ENCODE measurements at places on chromosomes 3 and 15. TPM values are rescaled to one million over a fixed set of nuclear protein-coding genes. Genes with fewer than 3 reads are reported as not detected.

DNA sequence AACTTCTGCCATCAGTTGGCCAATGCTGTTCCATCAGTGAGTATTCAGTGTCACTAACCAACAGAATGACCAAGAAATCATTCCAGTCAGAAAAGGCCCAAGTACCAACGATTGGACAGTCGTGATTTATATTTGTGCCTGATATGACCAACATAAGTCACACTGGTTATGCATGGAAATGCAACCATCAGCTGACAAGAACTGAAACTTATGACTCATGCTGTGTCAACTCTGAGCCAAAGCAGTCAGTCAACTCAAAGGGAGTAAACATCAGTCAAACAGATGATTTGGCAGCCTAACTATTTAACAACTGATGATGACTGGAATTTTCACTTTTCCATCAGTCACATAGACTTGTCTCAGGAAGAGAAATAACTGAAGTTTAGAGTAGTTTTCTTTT is 142.4 kb downstream of the ANXA2 start:
- DNase-seq = no peak

DNA sequence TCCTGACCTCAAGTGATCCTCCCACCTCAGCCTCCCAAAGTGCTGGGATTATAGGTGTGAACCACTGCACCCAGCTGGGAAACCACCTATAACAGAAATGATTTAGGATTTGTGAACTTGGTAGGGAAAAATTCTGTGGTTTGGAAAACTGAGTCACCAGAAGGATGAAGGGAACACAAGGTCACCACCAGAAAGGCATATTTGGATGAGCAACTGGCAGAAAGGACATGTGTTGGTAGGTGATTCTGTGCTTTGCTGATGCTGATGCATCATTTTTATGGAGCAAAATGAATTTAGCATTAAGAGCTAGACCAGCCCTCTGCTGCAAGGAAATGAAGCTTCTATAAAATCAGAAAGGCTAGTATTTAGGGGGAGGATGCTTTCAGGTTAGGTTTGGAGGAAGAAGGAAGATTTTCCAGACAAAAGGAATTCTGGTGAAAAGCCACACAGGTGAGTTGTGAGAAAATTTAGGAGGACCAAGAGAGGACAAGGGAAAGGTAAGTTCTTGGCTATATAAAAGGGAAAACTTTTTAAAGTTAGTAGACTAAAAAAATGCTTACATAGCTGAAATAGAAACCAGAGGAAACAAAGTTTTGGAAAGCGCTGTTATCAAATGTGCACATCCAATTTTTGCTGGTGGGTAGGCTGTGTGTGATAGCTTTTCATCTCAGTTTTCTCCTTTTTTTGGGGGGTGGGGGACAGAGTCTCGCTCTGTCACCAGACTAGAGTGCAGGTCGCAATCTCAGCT is 3.6 kb downstream of the PXK start:
- DNase-seq = no peak

DNA sequence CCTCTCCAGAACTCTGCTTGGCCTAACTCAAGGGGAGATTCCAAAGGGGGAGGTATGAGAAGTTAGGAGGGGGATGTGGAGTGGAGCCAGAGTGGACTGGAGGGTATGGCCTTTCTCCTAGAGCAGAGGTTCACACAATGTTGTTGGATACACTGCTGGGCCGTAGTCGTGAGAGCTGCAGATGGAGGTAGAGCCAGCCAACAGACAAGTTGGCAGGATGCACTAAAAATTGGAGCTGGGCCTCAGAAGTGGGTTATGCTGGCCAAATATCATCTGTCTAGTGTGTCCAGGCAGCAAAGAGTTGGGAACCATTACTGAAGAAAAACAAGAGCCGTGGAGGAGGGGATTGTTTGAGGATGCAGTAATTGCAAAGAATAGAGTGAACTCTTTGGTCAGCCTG is 27.7 kb upstream of the LRRFIP2 start:
- no peak for DNase-seq

- DNase-seq = no peak
Observed at GRCh38 chr15:36814105-36814504, 234.7 kb downstream of the CDIN1 start.

DNA sequence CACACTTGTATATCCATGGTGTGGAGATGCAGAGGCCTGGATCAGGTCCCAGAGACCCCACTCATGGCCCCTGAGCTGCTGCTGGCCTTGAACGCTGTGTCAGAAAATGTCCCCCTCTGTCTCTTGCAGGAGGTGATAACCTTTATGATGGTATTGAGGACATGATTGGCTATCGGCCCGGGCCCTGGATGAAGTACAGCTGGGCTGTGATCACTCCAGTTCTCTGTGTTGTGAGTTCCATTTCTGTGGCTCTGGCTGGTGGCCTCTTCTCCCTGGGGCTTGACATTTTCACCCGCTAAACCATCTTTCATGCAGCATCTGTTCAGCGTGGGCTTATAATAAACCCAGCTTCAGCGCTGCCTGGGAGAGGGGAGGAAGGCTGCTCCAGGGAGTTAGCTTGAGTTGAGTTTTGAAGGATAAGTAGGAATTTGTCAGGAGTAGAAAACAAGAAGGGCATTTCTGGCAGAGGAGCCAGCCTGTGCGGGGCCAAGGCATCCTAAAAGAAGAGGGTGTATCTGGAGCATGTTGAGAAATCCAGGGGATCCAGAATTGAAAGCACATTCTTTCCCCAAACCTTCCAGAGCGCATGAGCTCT is 61.1 kb downstream of the GRIP2 start:
- DNase-seq = peak; percentile 67

- no peak for DNase-seq
Observed at GRCh38 chr15:73284090-73284716, 84.6 kb downstream of the HCN4 start.

DNA sequence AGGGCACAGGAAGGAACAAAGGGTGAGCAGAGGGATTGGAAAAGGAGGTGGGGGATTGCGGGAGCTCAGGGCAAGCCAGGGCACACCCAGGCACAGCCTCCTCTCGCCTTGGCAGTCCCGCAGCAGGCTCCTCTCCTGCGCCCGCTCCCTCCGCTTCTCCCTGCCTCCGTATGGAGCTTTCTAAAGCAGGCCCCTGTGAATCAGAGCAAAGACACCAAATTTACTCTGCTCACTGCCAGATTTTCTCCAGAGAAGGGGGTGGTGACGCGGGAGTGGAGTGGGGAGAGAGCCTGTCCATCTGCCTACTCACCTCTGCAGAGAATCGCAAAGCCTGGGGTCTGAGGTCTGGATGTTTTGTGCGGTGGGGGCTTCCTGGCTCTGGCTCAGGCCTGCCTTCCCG is 20.0 kb downstream of the ATP2B2 start:
- DNase-seq = no peak

DNA sequence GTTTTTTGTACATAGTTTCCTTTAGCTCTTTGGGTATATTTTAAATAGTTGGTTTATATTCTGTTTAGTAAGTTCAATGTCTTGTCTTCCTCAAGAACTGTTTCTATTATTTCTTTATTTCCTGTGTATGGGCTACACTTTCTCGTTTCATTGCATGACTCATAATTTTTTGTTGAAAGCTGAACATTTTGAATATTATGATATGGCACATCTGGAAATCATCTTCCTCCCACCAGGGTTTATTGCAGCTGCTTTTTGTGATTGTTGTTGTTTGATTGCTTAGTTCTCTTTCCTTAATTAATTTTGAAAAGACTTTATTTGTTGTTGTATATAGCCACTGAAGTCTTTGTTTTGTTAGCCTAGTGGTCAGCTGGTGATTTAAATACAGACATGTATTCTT is 43.8 kb downstream of the LSM3 start:
- DNase-seq = no peak

DNA sequence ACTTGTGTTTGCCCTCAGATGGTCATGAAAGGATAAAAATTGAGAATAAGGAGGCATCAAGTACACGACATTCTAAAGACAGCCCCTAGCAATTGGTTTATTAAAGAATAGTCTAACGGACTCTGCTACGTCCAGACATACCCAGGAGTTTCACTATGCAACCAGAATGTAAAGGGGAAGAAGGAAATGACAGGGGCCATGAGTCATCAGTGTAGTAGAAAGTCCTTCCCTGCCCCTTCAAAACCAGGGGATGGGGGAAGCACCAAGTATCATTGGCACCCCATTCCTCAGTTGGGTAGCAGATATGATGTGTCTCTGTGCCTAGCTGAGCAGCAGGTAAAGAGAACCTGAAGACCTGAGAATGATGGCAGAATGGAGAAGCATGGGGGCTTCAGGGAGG is 367.4 kb downstream of the IL20RB start:
- no peak for DNase-seq

GRCh38 chr3:10006762-10007090 is 19.5 kb upstream of the FANCD2 start:
- DNase-seq = no peak

DNA sequence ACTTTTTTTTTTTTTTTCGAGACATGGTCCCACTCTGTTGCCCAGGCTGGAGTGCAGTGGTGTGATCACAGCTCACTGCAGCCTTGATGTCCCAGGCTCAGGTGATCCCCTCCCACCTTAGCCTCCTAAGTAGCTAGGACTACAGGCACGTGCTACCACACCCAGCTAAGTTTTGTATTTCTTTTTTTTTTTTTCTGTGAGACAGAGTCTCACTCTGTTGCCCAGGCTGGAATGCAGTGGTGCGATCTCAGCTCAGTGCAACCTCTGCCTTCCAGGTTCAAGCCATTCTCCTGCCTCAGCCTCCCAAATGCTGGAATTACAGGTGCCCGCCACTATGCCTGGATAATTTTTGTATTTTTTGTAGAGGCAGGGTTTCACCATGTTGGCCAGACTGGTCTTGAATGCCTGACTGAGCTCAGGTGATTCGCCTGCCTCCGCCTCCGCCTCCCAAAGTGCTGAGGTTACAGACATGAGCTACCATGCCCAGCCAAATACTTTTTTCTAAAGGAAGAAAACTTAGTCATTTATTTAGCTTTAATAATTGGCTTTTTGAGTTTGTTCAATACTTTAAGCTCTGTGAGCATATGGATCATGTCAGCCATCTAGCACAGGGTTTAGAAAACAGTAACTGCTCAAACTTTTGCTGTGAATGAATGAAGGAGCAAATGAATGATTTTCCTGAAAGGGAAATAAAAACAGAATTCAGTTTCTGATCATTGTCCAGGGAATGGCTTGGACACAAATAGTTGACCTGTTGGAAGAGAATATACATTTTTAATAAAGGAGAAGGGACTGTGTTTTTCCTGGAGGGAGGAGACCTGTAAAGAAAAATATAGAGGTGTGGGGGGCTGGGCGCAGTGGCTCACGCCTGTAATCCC is 26.0 kb downstream of the UBE2E1 start:
- DNase-seq = no peak

DNA sequence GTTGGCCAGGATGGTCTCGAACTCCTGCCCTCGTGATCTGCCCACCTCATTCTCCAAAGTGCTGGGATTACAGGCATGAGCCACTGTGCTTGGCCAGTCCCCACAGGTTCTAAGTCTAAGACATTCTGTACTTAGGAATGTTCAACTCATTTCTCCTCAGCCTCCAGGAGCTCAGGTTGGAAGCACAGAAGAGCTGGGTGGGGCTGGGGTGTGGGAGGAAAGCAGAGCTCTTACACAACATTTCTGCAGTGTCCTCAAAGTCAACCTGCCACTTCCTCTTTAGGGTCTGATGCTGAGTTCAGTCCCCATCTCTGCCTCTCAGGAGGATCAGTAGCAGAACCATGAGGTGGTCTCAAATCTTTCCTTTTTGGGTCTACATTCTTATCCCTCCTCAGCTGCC is 75.5 kb downstream of the MRPL46 start:
- DNase-seq = no peak

DNA sequence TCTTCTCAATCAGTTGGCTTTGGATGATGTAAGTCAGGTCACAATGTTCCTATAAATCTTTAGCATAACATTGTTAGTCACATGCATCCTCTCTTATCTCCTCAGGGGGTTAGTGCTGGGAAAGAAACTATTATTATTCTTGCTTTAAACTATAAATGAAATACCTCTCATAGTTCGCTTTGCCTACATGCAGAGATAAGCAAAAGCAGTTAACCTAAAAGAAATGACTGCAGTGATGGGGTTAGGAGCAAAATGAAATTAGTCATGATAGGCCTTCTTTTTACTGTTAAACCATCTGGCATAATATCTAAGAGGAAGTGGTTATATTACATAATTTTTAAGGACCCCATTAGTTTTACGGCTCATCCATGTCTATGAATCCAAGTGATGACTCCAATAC is 91.7 kb upstream of the IGSF10 start:
- no peak for DNase-seq

DNA sequence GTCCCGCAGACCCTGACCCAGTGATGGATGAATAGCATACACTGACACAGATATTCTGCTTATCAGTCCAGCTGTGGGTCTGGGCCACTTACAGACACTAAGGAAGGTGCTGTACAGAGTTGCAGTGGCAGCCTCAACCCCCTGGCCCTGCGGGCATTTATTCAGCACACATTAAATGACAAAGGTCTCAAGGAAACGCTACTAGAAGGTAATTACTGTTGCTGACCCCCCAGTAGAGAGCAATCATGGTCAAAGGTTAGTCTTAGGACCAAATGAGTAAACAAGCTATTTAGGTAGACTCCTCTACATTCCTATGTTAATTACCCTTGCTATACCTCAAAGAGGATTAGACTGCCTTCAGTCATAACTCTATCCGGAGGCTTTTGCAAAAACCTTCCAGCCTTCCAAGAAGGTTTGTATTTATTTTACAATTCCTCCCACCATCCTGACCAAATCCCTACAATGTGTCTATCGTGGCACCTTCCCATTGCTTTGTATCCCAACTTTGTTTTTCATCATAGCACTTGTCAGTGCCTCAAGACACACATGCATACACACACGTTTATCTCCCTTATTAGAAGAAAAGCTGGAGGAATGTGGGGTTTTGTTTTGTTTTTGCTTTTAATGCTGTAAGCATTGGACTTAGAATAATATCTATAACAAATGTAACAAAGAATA is 227.9 kb downstream of the PYDC2 start:
- DNase-seq = no peak

GOLGA6D gene
- total RNA-seq = not detected

SGO1 gene
- total RNA-seq = 0.23 TPM

LTK gene
- total RNA-seq = 0.24 TPM

DAZL gene
- not detected for total RNA-seq

SENP8 gene
- 1.9 TPM for total RNA-seq

ZPLD1 gene
- 1.5 TPM for total RNA-seq

KBTBD8 gene
- 1.9 TPM for total RNA-seq

MCTP2 gene
- total RNA-seq = 8.2 TPM

ANKDD1A gene
- 25.1 TPM for total RNA-seq

PPCDC gene
- 11.0 TPM for total RNA-seq

BCHE gene
- 14.0 TPM for total RNA-seq

SLC25A26 gene
- 13.0 TPM for total RNA-seq

BFSP2 gene
- total RNA-seq = not detected

Measured in posterior vena cava (tissue), 2 donors.